Fibroblast of villous mesenchyme (primary cell): ENCODE measurements at places on chromosomes 1 and 21.

DNA sequence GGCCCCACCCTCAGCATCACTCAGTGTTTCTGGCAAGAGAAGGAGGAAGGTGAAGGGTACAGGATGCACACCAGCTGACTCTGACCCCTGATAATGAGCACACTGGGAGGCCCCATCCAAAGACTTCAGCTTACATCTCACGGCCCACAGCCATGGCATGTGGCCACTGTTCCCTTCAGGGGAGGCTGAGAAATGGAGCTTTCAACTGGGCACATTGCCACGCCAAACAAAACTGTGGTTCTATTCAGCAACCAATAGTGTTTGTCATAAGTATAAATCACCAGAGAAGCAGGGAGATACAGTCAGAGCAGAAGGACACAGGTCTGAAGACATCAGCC lies 12.7 kb upstream of the TRAF3IP3 start:
- peak; percentile 30 for DNase-seq

DNA sequence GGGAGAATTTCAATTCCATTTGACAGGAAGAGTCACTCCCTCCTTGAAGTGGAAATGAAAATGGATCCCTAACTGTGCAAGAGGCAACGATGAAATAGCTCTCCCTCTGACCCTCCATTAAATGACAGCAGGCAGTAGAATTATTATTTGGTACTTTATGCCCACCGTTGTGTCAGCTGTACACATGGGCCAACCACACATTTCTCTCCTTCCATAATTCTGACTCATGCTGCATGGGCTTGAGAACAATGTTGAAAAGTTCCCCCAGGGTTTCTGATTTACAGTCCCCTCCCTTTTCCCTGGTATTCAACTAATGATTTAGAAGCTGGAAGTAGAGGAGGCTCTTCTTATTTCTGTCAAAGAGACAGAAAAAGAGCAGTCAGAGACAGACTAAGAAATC lies 103.5 kb downstream of the RGS7 start:
- no peak for DNase-seq

GRCh38 chr1:183490932-183491331 lies 18.6 kb downstream of the SMG7 start:
- DNase-seq: no peak

- no peak for DNase-seq
These were observed 5.8 kb downstream of the VASH2 start for GRCh38 chr1:212955961-212956620.

- DNase-seq: peak; percentile 33
These were observed 908 bp downstream of the DDI2 start for GRCh38 chr1:15618077-15618654.

GRCh38 chr21:37459575-37459974 lies 93.0 kb downstream of the DYRK1A start:
- peak; percentile 50 for DNase-seq

GRCh38 chr1:163399001-163399400 lies 77.2 kb downstream of the NUF2 start:
- DNase-seq: no peak

GRCh38 chr1:203026031-203026665 lies at the start of gene PPFIA4:
TSS of gene PPFIA4 (plus strand) at chr1:203026491. CDS start at chr1:203039009, 12,518 bp downstream.
- peak; percentile 80 for DNase-seq

GRCh38 chr1:171566467-171566866 lies 55.6 kb upstream of the MYOCOS start:
- no peak for DNase-seq

GRCh38 chr1:108590957-108591356 lies 31.1 kb downstream of the EEIG2 start:
- peak; percentile 86 for DNase-seq

DNA sequence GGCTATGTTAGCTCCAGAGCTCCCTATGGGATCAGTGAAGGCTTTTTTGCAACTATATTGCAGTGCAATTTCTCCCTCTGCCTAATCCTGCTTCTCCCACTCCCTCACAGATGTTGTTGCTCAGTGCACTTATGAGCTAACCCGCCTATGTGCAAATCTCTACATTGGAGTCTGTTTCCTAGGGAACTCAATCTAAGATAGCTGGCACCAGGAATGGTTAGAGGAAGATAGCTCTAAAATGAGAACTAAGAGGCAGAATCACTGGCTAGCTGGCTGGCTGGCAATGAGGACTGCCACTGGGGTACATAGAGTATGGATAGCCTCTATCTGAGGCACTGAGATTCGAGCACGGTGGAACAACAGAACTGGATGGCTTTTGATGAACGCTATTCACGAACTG lies 39.5 kb downstream of the ADSS2 start:
- DNase-seq: no peak

DNA sequence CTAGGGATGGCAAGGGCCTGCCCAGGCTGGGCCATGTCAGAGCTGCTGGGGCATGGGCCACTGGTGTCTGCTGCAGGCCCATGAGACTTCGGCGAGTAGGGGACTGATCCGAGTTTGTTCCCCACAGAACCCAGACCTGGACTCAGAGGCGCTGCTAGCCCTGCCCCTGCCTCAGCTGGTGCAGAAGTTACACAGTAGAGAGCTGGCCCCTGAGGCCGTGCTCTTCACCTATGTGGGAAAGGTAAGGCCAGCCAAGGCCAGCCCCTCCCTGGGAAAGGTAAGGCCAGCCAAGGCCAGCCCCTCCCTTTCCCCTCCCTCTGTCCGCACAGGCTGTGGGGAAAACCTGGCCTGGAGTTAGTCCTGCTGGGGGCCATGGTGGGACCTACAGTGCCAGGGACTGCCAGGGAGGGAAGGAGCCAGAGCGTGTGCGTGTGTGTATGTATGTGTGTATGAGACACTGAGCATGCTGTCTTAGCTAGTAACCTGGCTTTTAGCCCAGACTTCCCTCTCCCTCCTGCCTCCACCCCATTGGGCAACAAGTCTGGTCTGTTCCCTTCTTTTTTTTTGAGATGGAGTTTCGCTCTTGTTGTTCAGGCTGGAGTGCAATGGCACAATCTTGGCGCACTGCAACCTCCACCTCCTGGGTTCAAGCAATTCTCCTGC lies 8.0 kb downstream of the FAAH start:
- peak; percentile 90 for DNase-seq

DNA sequence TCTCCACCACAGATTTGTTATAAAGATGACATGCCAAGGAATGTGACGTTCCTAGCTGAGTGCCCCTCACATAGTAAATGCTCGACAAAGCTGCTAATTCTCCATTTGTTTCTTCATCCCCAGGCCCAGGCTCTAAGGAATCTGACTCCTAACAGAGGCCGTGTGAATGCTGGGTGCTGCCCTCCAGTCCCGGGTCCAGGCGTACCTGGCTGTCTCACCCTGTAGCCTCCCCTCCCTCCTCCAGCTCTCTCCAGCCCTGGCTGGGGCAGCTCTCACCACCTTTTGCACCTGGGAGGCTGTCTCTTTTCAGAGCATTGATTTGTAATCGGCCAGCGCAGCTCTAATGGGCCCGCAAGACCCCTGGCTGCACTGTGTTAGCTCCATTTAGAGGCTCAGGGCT lies 11.2 kb upstream of the KLHDC7A start:
- no peak for DNase-seq

GRCh38 chr1:178418284-178418955 lies 78.3 kb downstream of the CLEC20A start:
- DNase-seq: no peak

DNA sequence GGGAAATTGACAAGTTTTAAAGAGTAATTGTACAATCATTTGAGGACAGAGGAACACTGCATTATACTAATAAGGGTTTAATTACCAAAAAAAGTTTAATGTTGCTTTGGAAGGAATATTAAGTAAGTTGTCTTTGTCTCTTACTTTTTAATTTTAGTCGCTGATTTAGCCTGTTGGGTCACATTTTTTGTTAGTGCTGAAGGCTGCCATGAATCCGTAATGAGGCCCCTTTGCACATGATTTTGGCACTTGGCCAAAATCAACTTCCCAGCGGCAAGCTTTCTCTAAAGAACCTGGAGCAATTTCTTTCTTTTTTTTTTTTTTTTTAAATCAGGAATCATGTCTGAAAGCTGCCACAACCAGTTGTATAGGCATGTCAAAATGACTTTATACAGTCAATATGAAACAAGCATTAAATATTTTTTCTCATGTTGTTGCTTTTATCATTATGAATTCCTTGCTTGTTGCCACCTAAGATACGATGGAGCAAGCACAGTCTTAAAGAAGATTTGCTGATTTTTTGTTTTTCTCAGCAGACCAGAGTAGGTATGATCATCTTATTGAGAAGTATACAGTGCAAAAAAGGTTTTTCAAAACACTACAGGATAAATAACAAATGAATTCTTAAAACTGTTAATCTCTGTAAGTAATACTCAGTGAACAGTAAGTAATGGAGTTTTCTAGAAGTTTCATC lies 690.4 kb downstream of the USP25 start:
- peak; percentile 59 for DNase-seq

GRCh38 chr1:227323967-227324268 lies 5.6 kb upstream of the CDC42BPA start:
- DNase-seq: no peak

- DNase-seq: no peak
These were observed 38.7 kb upstream of the LRRC8C start for GRCh38 chr1:89594096-89594740.

DNA sequence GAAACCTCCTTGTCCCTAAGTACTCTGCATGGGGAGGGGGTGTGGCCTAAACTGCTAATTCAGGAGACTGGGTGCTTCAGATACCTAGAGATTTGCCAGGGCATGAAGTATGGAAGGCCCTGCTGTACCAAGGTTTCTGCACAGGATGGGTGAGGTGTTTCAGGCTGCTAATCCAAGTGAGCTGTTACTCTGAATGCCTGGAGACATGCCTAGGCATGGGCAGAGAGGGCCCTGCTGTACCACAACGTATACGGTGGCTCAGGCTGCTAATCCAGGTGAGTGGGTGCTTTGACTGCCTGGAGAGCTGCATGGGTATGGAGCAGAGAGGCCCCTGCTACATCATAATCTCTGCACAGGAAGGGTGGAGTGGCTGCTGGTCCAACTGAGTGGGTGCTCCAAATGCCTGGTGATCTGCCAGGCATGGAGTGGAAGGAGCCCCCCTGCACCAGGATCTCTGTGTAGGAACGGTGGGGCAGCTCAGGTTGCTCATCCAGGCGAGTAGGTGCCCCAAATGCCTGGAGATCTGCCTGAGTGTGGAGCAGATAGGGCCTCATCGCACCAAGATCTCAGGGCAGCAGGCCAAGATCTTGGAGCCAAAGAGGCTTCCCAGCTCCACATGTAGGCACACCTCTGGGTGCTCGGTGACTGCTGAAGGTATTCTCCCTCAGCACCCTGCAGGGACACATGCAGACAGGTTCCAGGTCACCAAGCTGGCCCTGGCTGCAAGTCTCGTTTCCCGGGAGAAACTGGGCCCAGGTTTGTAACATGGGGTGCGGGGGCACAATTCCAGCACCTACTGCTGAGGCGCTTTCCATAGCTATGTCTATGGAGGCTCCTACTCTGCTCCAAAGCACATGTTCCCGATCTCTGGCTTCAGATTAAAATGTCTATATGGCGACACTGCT lies 252.5 kb upstream of the PLXNA2 start:
- no peak for DNase-seq

DNA sequence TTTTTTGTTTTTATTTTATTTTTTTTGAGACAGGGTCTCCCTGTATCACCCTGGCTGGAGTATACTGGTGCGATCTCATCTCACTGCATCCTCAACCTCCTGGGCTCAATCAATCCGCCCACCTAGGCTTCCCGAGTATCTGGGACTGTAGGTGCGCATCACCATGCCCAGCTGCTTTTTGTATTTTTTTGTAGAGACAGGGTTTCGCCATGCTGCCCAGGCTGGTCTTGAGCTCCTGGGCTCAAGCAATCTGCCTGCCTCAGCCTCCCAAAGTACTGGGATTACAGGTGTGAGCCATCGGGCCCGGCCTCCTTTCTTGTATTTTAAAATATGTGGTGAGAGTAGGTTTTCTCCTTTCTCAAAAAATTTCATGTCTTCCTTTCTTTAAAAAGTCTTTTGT lies 122.6 kb downstream of the XPR1 start:
- DNase-seq: no peak

- DNase-seq: peak; percentile 4
These were observed 30.6 kb downstream of the KIF14 start for GRCh38 chr1:200590001-200590400.

GRCh38 chr21:44395260-44395659 lies 41.8 kb downstream of the TRPM2 start:
- DNase-seq: no peak

- no peak for DNase-seq
These were observed 26.8 kb upstream of the UBE2U start for GRCh38 chr1:64176659-64177058.

GRCh38 chr1:238653693-238654321 lies 732.6 kb upstream of the CHRM3 start:
- no peak for DNase-seq

GRCh38 chr1:116940814-116941599 lies 31.3 kb downstream of the PTGFRN start:
- DNase-seq: no peak

GRCh38 chr1:99675292-99675691 lies 29.4 kb downstream of the PALMD start:
- no peak for DNase-seq

GRCh38 chr1:156056326-156056849 lies 1.8 kb downstream of the LAMTOR2 start:
- no peak for DNase-seq

DNA sequence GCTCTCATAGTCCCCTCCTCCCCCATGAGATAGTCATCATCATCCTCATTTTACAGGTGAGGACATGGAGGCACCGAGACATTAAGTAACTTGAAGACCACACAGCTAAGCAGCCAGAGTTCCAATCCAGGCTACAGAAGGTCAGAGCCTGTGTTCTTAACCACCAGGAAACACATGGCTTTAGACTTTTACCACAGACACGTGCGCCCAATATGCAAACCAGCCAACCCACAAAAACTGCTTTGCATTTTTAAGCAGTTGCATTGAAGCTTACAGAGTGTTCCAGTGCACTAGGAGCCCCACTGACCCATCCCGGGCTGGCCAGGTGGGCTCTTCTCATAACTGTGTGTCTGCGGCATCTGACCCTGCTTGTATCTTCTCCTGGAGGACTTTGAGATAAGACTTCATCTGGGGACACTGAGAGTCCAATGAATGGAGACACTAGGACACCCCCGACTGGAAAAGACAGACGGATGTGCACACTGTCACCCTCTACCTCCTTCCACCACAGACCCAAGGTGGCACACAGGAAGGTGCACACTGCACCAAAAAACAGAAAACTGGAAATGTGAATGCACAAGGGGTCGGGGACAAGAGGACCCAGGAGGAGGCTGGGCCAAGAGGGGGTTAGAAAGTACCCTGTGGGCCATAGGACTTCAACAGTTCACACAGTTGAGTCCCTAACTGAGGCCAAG lies 56.4 kb downstream of the ETS2 start:
- DNase-seq: no peak

DNA sequence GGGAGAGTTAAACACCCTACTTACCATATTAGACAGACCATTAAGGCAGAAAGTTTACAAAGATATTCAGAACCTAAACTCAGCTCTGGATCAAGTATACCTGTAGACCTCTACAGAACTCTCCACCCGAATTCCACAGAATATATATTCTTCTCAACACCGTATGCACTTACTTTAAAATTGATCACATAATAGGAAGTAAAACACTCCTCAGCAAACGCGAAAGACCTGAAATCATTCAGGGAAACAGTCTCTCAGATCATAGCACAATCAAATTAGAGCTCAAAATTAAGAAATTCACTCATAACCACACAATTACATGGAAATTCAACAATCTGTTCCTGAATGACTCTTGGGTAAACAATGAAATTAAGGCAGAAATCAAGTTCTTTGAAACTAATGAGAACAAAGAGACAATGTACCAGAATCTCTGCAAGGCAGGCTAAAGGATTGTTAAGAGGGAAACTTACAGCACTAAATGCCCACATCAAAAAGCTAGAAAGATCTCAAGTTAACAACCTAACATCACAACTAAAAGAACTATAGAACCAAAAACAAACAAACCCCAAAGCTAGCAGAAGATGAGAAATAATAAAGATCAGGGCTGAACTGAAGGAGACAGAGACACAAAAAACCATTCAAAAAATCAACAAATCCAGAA lies 19.1 kb downstream of the CD84 start:
- no peak for DNase-seq
